PC-3 (cell line): ENCODE measurements at places on chromosomes 6 and 20. TPM values are rescaled to one million over a fixed set of nuclear protein-coding genes. Genes with fewer than 3 reads are reported as not detected.

WFDC11 gene
- total RNA-seq = not detected in 2 replicates

SSTR4 gene
- total RNA-seq = not detected in 2 replicates

HRH3 gene
- total RNA-seq = not detected in 2 replicates

BTN1A1 gene
- not detected in 2 replicates for total RNA-seq

GNAS-AS1 gene
- total RNA-seq = 0.11 TPM in 1 of 2 replicates, not detected in the other

NKX2-4 gene
- not detected in 2 replicates for total RNA-seq

DNA sequence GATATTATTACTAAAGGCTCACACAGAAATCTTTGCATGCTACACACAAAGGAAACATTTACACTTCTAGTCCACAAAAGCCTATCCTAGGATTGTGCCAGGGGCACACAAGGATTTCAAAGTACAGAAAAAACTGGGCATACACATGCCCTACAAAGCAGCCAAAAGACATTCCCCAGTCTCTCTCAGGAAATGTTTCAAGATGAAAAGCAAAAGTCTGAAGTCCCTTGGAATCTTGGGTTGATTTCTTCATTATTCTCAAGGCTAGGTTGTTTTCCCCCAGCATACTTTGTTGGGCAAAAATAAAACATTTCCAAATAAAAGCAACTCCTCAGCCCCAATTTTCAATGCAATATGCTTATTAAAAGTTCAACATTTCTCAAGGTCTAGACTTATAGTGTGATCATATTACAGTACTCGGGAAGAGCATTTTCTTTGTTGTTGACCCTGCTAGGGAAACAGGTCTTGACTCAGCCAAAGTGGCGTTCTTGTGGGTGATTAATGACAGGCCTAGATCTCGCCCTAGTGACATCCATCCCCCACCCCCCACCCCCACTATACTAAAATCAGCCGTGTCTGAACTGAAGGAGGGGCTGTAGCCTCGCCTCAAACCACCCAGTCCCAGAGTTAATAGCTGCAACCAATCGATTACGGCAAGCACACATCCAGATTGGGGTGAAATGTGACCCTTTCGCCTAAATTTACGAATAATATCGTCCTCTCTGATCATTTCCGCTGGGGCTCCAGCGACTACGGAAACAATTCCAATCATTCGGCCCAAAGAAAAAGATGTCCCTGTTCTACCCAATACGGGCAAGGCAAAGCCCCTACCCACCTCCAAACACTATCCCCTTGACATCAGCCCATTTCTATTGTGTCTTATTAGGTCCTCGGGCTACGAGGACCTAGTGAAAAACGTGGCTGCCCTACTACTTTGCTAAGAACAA is 1.4 kb downstream of the AKIRIN2 start:
- H3K36me3 ChIP-seq = no peaks in the 10 kb centered on the region; the same call in 1 of the 2 replicates
- peak overlapping the region; percentile 78 for H3K27ac ChIP-seq
- peak; percentile 83 for DNase-seq
- no peaks in the 10 kb centered on the region for H3K27me3 ChIP-seq

DNA sequence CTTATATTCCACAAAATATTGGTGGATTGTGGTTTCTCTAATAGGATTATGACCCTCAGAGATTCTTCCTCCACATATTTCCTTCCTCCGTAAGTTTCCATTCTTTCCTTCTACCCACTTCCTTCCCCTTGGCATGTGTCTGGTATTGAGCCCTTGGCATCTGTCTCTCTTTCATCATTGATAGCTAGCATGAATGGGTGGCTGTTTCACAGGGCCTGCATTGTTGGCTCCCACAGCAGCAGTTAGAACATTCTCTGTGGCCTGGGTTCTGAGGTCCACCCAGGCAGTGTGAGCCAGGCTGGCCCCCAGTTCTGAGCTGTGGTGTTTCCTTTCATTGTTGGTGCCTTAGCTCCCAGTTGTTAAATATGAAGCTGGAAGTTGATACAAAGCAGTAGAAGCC is 125.3 kb downstream of the ANKS1A start:
- DNase-seq = no peak
- H3K4me3 ChIP-seq = no peak overlapping the region
- H3K36me3 ChIP-seq = 0 out of 2 replicates have a peak, but pooled peaks cover 7% of the 10 kb centered on the region
- H3K27me3 ChIP-seq = no peaks in the 10 kb centered on the region
- H3K27ac ChIP-seq = peak overlapping the region; percentile 78
- peaks cover 20% of the 10 kb centered on the region for H3K4me1 ChIP-seq

DNA sequence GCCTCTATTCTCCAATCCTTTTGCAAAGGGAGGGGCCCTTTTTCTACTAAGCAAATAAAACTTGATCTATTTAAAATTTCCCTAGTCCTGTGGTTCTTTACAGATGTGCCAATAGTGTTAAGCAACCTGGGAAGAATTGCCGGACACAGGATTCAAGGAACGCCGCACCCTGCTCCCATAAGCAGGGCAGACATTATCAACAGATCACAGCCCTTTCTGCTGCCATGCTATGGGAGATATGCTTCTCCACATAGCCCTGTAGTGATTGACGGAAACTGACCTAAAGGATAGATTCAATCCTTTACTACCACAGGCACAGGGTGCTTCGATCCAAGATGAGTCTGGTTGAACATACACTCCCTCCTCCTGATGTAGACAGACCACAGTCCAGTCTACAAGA is 118.4 kb upstream of the TRAF3IP2 start:
- H3K27me3 ChIP-seq = no peaks in the 10 kb centered on the region
- no peaks in the 10 kb centered on the region for H3K4me1 ChIP-seq
- H3K4me3 ChIP-seq = no peak overlapping the region
- no peak overlapping the region for H3K27ac ChIP-seq
- no peaks in the 10 kb centered on the region for H3K36me3 ChIP-seq

GRCh38 chr6:41066867-41067304 is 5.3 kb downstream of the OARD1 start:
- peaks cover 10% of the 10 kb centered on the region for H3K4me1 ChIP-seq
- no peaks in the 10 kb centered on the region for H3K27me3 ChIP-seq

DNA sequence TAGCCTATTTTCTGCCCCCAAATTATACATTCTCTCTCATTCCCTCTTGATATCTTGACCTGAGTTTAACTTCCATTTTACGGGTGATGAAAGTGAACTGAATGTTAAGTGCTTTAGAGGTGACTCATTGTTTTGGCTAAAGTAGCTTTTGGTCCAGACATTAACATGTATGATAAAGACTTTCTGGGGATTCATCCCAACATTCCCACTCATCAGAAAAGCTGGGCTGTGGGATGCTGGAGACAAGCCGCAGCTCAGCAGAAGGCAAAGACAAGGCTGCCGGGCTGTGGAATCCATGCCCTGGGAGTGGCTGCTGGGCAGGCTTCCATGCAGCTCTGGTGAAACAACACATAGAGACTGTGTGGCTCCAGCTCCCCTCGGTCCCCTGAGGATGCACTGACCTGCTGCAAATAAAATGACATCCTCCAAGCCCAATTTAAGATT is 89.9 kb upstream of the SYNDIG1 start:
- H3K27me3 ChIP-seq = peaks cover 68% of the 10 kb centered on the region
- DNase-seq = no peak
- no peak overlapping the region for H3K4me3 ChIP-seq
- H3K27ac ChIP-seq = no peak overlapping the region
- H3K4me1 ChIP-seq = no peaks in the 10 kb centered on the region
- H3K36me3 ChIP-seq = no peaks in the 10 kb centered on the region

DNA sequence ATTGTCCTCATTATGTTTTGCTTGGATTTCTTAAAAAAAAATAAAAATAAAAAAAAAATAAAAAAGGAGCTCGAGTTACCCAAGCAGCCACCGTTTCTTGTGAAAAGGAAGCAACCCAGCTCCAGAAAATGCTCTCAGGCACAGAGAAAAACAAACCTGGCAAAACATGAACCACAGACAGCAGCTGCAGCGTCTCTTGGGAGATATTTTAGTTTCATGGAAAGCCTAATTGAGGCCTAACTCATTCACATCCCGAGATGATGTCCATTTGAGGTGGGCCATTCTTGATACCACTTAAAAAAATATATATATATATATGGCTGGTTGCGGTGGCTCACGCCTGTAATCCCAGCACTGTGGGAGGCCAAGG is 13.7 kb upstream of the MRAP2 start:
- no peaks in the 10 kb centered on the region for H3K4me1 ChIP-seq
- no peak overlapping the region for H3K27ac ChIP-seq
- no peak overlapping the region for H3K4me3 ChIP-seq
- no peak for DNase-seq
- H3K36me3 ChIP-seq = no peaks in the 10 kb centered on the region

DNA sequence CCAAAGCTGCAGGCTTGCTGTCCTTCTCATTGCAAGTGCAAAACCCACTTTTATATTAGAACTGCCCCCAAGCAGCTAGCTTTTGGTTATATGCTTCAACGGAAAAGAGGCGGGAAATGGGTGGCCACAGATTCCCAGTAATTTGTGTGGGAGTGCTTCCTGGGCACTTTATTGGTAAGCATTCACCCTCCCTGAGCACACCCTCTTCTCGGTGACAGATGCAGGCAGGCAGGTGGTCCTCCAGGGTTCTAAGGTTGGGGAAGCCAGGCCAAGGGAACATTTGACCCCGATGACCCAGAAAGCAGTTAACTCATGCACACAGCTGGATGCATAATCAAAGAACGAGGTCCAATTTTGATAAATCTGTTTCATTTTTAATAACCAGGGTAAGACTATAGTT is 29.1 kb downstream of the PRDM1 start:
- peaks cover 33% of the 10 kb centered on the region for H3K4me1 ChIP-seq
- no peaks in the 10 kb centered on the region for H3K36me3 ChIP-seq
- H3K27ac ChIP-seq = no peak overlapping the region
- no peak for DNase-seq
- H3K4me3 ChIP-seq = no peak overlapping the region
- H3K27me3 ChIP-seq = no peaks in the 10 kb centered on the region

- H3K4me3 ChIP-seq = no peak overlapping the region
- DNase-seq = no peak
- H3K36me3 ChIP-seq = no peaks in the 10 kb centered on the region
Observed at GRCh38 chr20:4073852-4074741, 58.7 kb upstream of the RNF24 start.
